NCI-H1417 (cell line): ENCODE measurements at places on chromosomes 2 and 18.
A peak's percentile ranks its signal among the peaks of the same experiment; 100 is the strongest.

DNA sequence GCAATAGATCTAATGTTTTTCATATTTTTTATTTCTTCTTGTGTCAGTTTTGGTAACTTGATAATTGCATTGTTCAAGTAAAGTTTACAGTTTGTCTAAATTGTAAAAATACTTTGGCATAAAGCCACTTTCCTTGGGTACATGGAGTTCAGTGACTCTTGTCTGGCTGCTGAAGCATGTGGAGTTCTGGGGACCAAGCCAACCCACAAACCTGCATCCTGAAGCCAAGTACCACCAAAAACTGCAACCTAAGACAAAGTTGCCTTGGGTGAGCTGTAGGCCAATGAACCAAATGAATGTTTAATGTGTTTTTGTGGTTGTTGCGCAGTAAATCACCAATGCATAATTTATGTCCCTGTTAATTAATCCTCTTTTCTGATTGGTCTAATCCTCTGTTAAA, 872.6 kb downstream of the BCL11A start:
- DNase-seq = no peak

DNA sequence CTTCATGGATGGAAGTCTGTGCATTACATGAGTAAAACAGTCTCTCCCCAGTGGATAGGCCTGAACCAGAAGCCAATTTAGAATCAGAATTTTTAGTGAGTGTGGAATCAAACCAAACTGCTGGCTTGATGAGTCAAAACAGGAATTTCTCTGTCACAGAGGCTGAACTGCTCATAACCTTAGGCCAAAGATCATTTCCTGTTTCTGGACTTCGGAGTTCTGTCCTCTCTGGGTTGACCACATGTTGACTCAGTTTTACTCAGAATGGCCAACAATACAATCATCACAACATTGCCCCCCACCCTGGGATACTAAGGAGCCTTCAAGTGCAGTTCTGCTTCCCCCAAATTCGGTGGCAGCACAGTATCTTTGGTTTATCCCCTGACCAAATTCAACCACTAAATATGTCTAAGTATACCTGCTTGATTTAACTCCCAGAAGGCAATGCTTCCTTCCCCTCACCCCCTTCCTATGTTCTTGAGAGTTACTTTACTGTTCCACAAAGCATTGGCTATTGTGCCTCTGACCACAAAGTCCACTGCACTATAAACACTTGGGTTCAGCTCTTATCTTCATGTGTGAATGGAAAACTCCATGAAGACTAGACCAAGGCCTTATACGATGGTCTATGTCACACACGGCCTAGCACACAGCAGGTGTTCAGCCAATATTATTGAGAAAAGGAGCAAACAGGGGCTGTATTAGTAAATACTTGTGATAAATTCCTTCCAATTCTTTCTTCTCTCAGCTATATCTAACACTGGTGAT, 67.8 kb downstream of the NXPH2 start:
- DNase-seq = no peak

DNA sequence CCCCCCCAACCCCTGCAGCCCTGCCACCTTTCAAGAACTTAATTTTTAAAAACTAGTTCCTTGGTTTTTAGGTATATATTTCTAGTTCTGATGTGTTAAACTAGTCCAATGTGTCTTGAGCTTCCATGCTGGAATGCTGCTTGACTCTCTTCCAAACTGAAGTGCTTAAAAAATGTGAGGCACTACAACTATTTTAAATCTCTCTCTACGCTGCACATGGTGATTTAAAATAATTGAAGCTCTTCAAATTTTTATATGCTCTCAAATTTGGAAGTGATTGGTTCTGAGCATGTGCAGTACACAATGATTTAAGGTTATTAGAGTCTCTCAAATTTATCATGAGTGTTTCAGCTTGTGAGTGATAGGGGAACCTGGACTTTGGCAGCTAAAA, 192.6 kb upstream of the ZEB2 start:
- no peak for DNase-seq

DNA sequence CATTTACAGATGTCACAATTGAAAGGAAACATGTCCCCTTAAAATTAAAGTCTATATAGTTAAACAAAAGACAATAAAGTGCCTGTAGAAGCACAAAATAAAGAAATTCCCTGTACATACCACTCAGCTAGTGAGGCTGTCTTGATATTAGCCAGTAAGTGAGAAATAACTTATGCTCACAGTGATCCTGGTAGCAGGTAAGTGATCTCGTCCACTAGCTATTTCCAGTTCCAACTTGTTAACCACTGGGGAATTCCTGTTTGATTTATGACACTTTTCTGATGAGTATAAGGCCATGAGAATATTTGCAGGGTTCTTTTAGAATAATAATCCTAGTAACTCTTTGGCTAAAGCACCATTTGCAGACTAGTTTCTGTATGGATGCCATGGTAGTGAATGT, 127.9 kb upstream of the PGAP1 start:
- no peak for DNase-seq

GRCh38 chr2:166230024-166230723, 102.4 kb upstream of the SCN1A start:
- DNase-seq = no peak

GRCh38 chr2:124121760-124122275, 96.7 kb downstream of the CNTNAP5 start:
- no peak for DNase-seq

- DNase-seq = no peak
Measured at GRCh38 chr18:48019557-48020325, 89.3 kb upstream of the SMAD2 start.

DNA sequence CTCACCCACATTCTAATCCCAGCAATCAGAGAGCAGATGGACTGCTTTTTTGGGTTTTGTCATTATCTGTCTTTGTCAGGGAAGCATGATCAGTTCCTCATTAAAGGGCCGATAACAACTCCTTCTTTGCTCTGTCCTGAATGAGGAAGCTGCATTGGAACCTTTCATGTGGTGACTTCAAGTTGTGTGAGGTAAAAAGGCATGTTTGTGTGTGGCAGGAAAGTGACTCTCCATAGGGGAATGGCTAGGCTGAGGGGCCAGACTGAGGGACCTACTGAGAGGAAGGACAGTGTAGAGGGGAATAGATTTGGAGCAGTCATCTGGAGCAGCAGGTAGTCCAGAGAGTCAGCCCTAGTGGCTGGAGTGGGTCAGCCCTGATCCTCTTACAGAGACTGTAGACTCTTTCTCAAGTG, 23.6 kb upstream of the LRRTM1 start:
- DNase-seq = no peak

GRCh38 chr2:231613331-231613662, 20.6 kb downstream of the TEX44 start:
- no peak for DNase-seq

- no peak for DNase-seq
Measured at GRCh38 chr2:102550151-102550550, 69.2 kb upstream of the SLC9A2 start.

GRCh38 chr2:105604938-105605337, 139.8 kb upstream of the NCK2 start:
- DNase-seq = no peak

GRCh38 chr2:142179686-142180085, 48.9 kb upstream of the LRP1B start:
- no peak for DNase-seq

DNA sequence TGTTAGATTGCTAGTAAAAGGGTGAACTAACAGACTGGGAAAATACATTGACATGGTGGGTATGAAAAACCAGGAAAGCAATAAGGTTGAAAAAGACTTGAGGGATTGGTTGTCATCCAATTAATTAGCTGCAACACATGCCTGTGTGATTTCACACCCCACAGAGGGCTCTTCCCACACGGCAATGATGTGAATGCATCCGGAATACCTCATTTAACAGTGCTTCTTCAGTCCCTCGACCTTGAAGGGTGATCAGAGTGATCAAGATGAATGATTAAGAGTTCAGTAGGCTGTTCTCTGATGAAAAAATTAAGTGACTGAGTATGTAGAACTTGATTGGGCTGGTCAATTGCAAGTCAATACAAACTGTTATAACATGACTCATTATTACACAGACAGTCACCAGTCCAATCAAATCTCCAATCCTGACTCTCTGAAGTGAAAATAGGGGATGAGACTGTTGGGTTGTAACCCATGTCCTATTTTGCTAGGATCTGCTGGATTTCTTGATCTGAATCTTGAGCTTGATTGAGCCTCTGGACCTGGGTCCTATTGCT, 924.9 kb upstream of the FAM98A start:
- no peak for DNase-seq

- no peak for DNase-seq
Measured at GRCh38 chr18:27950648-27951228, 226.2 kb downstream of the CDH2 start.

GRCh38 chr2:156182132-156182531, 150.4 kb downstream of the NR4A2 start:
- DNase-seq = peak; percentile 4

GRCh38 chr2:16019617-16020351, 79.4 kb downstream of the MYCN start:
- DNase-seq = no peak

- DNase-seq = no peak
Measured at GRCh38 chr2:25566094-25566493, 107.3 kb downstream of the DTNB start.

DNA sequence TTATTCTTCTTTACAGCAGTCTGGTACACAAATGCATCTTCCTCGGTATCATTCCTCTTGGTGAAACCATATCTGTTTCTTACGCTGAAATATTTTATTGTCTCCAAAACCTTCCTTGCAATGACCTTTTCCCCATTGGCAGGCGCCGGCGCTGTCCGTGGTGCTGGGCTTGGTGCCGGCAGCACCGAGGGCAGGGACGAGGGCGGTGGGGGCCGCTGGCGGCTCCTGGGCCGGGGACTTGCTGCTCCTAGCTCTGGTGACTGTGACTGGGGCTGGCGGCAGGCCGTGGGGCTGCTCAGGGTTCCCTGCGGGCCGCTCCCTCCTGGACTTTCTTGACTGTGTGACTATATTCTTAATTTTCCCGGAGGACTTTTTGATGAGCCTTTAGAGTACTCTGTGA, 72.5 kb downstream of the GPR39 start:
- no peak for DNase-seq

DNA sequence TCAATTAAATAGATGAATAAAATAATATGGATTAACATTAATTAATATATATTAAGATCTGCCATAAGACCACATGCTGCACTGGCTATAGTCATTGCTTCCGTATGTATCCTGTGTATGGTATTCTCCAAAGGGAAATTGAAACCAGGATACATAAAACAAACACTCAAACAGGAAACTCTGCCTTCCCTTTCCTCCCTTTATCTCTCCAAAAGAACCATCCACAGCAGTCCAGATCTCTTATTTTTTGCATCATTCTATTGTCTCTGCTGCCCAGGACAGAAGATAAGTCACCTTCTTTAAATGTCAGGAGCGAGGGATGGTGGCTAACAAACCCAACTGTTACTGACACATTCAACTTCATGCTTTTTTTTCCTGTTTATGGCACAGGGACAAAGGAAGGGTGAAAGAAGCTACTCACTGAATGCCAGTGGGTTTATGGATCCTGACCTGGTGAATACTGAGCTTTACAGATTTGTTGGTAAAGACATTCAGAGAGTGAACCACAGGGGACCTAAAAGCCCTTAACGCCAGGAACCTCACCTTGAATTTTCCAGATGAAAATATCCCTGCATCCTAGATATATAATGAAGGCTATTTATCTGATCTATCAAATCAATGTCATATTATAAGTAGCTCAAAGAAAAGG, 67.5 kb downstream of the CSRNP3 start:
- no peak for DNase-seq

DNA sequence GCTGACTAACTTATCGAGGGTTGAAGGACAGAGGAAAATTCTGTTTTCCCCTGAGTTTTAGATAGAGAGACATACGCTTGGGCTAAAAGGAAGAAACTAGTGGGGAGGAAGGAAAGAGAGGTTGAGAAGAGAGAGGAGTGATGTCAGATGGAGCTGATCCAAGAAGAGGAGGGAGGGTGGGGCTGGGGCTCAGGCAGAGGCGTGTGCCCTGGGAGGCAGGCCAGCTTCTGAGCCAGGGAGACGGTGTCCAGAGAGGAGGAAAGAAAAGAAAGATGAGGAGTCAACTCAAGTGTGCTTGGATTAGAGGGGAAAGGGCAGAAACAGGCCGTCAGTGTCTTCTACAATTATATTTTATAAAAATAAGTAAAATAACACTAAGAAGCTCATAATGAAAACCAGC, 56.2 kb downstream of the EMILIN2 start:
- no peak for DNase-seq

DNA sequence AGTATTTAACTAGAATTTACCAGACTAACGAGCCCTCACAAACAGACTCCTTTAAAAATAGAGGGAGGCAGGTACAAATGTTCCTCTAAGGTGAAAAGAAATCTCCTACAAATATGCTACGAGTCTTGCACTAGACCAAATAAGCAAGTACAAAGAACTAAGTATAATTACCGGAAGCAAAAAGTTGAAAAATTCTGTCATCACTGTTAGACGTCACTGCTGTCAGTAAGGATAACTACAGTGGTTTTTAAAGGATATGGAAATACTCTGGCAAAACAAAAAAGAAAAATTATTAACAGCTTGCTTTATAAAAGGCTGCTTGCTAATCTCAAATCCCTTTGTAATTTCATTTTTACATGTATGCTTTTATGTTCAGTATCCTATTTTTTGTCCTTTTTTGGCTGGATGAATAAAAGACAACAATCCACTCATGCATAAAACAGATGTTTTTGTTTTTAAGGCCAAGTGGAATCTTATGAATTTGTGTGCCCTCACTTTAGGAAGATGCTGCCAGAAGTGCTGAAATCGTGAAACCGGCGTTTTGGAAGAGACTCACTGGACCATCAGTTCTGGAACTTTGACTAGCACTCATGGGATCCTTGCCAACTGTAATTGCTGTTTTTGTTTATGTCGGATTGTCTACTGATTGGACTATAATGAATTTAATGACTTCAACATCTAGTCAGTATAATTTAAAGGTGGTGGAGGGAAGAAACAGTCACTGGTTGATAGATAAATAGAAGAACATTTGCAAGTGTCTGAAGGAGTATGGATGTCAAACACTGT, 6.7 kb downstream of the ZNF521 start:
- DNase-seq = peak; percentile 44

DNA sequence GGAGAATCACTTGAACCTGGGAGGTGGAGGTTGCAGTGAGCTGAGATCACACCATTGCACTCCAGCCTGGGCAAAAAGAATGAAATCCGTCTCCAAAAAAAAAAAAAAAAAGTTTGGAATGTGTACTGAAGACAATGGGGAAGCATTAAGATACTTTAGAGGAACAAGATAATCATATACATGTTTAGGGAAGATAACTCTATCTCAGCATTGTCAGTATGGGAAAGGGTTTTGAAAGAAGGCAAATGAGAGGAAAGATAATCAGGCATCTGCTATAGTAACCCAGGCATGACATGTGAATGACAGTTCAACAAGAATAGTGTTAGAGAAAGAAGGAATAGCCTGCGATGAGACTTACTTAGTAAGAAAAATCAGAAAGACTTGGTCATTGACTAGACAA, 112.0 kb downstream of the ATAD2B start:
- no peak for DNase-seq

- DNase-seq = no peak
Measured at GRCh38 chr2:127420039-127420864, 2.0 kb downstream of the PROC start.
